ENCODE measurements at places on chromosomes 12 and 14. TPM values are rescaled to one million over a fixed set of nuclear protein-coding genes. Genes with fewer than 3 reads are reported as not detected.

HOXC13 gene
- total RNA-seq = 4.4 TPM

- no peak for DNase-seq
Measured at GRCh38 chr12:112239020-112239419, 113.7 kb downstream of the TRAFD1 start.

DNA sequence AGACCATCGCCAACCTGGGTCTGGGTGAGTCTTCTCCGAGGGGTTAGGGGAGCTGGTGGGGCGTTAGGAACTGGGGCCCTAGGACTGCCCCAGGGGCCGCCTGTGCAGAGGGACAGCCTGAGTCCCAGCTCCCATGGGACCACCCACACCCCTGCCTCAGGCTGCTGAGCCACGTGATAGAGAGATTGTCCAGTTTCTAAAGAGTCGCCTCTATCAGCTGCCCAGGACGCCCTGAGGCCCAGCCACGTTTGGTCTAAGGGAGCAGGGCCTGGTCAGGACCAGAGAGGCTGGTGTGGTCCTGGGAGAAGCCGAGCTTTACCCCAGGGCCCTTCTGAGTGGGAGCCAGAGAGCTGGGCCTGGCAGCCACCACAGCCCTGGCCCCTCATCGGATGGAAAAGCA is 107.1 kb downstream of the LGMN start:
- DNase-seq = no peak

DNA sequence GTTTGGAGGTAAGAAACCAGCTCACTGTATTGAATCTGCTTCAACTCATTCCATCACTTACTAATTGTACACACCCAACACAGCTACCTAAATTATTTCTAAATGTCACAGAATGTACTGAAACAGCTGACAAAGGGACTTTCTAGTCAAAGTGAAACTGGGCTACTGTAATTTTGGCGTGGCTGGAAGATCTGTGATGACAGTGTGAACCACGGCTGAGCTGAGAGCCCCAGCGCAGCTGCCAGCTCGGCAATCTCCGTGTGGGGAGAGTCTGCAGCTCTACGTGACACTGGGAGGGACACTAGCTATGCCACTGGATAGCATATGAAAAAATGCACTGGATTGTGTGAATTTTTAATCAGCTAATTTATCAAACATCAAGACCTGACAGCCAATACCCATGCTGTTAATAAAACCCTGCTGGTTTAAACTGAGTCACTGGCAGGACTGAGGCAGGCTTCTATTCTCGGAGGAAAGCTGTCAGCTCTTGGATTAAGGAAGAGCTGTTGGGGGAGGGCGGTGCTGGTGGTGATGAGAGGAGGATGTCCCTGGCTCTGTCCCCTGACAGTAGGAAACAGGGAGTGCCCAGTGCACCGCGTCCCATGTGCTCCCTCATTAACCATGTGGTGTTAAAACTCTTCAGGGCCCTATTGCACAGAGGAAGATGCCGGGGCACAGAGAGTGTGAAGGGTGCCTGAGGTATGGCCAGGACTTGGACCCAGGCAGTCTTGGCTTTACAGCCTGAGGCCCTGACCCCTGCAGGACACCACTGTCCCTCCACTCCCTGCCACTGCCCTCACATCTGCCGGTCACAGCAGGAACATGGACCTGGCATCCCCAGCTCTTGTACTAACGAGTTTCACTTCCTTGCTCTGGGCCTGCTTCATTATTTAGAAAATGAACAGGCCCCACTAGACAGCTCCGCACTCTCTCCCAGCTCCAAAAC is 13.3 kb downstream of the SLC15A4 start:
- DNase-seq = no peak

GRCh38 chr12:115364921-115365320 is 680.9 kb upstream of the TBX3 start:
- DNase-seq = no peak

- no peak for DNase-seq
Measured at GRCh38 chr14:35401422-35402265, 2.9 kb downstream of the NFKBIA start.

All from NCI-H460 (cell line).